Ovary (tissue), 10 donors: ENCODE measurements at places on chromosomes 13 and 19. TPM values are rescaled to one million over a fixed set of nuclear protein-coding genes. Genes with fewer than 3 reads are reported as not detected.

SMIM7 gene
- total RNA-seq: 90.2 TPM

ZNF415 gene
- 12.4 TPM for total RNA-seq

HSD17B14 gene
- 22.9 TPM for total RNA-seq

KIR2DL3 gene
- total RNA-seq: not detected

IFT88 gene
- 25.4 TPM for total RNA-seq

PHLDB3 gene
- total RNA-seq: 14.5 TPM

IGFL2 gene
- not detected for total RNA-seq

LINGO3 gene
- not detected for total RNA-seq
